ENCODE measurements at places on chromosomes 16 and 17. TPM values are rescaled to one million over a fixed set of nuclear protein-coding genes. Genes with fewer than 3 reads are reported as not detected.

Gene MRPS34
- 110 TPM for polyA plus RNA-seq

Gene SKAP1
- 4.9 TPM for polyA plus RNA-seq

Gene VPS25
- 45.1 TPM for polyA plus RNA-seq

Gene HSPB9
- polyA plus RNA-seq: 0.18 TPM

Gene CWC25
- 20.1 TPM for polyA plus RNA-seq

Gene KCNAB3
- polyA plus RNA-seq: 2.6 TPM

Gene ZDHHC1
- polyA plus RNA-seq: 10.9 TPM

Gene ITGB3
- 1.3 TPM for polyA plus RNA-seq

Gene CCL23
- polyA plus RNA-seq: 7.2 TPM

Gene OR4D1
- 0.01 TPM for polyA plus RNA-seq

Gene LITAFD
- not detected for polyA plus RNA-seq

Gene CCL2
- 226 TPM for polyA plus RNA-seq
